ENCODE measurements at places on chromosomes 1 and 21.

GRCh38 chr1:94258873-94259331, 21.5 kb upstream of the ARHGAP29 start:
- no peak for DNase-seq

DNA sequence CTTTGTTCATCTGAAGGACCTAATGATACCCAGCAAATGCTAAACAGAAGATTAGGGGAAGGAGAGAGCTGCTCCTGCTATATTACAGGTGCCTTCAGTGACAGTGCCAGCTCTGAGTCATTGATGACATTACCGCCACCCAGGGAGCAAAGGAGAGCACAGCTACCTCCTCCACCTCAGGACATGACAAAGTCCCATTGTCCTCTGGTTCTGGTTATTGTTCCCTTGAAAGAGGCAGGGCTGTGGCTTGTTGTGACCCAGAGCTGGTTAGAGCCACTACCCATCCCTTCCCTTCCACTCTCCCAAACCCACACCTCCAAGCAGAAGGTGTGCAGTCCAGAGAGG, 363.5 kb upstream of the DUSP10 start:
- no peak for DNase-seq

DNA sequence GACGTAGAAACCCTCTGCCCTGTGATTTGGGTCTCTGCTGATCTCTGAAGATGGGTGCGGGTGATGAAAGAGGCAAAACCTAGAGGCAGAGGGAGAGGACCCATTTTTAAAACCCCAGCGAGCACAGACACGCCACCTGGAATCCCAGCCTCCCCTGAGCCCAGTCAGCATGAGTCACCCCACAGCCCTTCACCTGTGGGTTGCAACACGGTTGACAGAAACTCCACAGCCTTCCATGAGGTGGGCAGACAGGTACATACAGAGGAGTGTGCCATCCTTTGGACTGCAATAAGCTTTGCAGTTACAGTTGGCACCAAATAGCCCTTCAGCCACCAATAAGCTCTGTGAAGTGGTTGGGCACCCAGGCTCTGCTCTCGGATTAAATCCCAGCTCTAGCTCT, 2.1 kb upstream of the GRHL3 start:
- no peak for DNase-seq

GRCh38 chr1:157307491-157307890, 169.3 kb upstream of the ETV3 start:
- no peak for DNase-seq

GRCh38 chr21:46157987-46158451, 2.6 kb upstream of the FTCD start:
- no peak for DNase-seq

GRCh38 chr1:248406721-248407692, 4.2 kb downstream of the OR2T1 start:
- DNase-seq, result no peak

- no peak for DNase-seq
These were observed 22.8 kb downstream of the SLAMF7 start for GRCh38 chr1:160761886-160762285.

DNA sequence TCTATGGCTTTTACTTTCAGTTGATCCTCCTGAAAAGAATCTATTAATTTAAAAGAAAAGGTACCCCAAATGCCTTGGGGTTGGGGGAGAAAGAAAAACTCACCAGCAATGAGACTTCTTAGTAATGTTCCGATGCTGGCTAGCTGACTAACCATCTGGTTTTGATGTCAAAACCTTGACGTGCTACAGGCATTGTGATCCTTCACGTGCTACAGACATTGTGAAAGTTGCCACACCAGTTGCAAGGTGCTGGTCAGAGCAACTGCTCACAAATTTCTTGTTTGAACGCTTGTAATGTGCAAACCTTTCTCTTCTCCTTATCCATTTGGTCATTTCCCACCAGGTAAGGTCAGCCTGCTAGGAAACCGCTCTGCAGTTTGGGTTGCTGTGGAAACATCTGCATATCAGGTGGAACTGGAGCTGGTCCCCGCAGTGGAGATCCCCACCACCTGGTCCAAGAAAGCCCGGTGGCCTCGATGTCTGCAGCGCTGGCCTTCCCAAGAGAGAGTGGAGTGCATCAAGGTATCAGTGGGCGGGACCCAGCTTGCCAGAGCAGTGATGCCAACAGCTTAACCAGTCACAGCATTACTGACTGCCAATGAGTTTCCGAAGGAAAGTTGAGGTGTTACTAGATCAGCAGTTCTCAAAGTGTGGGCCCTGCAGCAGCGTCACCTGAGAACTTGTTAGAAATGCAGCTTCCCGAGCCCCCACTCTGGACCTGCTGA, 16.1 kb downstream of the MAB21L3 start:
- DNase-seq, result no peak

- DNase-seq, result peak; percentile 68
These were observed 109.7 kb upstream of the ZBTB40 start for GRCh38 chr1:22341791-22342605.

DNA sequence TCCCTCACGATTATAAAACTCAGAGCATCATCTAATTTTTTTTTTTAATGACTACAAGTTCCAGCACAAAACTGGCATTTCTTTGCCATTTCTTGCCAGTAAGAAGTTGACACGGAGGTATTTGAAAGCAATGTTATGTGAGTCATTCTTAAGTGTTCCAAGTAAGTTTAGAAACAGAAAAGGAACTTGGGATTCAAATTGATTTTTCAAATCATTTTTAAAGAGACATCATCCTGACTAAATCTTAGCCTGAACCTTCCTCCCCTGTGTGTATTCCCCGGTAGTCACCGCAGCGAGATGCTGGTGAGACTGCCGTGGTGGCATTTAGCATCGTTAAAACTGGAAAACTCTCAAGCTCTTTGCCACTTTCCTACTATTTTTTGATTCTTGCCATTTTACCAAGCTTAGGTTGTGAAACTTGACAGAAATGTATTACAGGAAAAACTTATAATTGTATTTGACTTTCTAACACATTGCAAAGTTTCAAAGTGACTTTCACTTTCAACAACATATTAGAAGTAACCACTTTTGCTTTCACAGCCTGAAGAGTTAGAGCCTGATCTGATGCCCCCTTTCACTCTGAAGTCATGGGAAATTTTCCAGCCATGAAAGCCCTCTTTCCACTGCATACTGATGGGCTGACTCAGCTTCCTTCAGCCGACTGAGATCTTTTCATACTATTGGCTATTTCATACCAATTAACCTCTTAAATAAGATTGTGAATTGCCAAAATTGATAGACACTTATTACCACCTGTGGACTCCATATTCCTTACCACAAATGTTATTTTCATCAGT, 61.4 kb downstream of the OLFML2B start:
- no peak for DNase-seq

- DNase-seq, result no peak
These were observed 98.0 kb downstream of the LMO4 start for GRCh38 chr1:87426463-87427249.

DNA sequence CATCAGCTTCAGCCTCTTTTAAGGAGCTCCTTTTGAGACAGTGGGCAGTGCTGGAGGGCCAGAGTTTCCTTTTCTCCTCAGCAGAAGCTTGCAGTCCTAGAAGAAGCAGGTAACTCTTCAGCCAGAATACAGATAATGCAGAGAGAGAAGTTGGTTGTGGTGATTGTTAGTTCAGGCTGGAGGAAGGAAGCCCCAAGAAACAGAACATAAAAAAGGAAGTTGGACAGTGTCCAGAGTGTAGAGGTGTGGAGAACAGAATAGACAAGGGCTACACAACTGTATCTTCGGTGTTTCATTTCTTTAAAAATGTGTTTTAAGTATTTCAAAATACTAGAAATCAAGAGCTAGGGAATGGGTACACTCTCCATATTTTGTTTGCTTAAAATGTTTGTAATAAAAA, 6.4 kb upstream of the TACSTD2 start:
- no peak for DNase-seq

- DNase-seq, result no peak
These were observed 41.6 kb downstream of the FAAP20 start for GRCh38 chr1:2152954-2153353.

DNA sequence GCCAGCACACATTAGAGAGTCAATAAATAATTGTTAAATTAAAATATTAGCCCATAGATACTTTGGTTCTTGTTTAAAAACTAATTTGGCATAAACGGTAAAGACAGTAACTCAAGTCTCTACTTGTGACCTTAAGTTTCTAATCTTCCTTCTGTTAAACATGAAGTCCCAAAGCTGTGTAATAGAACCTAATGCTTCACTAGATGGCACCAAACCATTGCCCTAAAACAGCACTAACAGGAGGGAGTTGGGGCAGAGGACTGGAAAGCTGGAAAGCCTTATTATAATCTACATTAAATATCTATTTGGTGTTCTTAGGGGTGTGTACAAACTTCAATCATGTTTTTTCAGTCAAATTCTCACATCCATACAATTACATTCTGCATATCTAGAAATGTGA, 176.7 kb downstream of the OLFM3 start:
- DNase-seq, result peak; percentile 33

DNA sequence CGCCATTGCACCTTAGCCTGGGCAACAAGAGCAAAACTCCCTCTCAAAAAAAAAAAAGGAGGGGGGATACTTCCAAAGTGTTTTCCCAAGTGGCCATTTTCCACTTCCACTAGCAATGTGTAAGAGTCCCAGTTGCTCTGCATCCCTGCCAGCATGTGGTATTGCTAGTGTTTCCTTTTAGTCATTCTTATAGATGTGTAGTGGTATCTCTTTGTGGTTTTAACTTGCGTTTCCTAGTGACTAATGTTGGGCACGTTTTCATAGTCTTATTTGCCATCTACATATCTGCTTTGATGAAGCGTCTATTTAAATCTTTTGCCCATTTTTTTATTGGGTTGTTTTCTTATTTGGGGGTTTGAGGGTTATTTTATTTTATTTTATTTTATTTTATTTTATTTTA, 31.1 kb downstream of the INAVA start:
- no peak for DNase-seq

- DNase-seq, result no peak
These were observed 38.2 kb upstream of the RIPK4 start for GRCh38 chr21:41805038-41805437.

DNA sequence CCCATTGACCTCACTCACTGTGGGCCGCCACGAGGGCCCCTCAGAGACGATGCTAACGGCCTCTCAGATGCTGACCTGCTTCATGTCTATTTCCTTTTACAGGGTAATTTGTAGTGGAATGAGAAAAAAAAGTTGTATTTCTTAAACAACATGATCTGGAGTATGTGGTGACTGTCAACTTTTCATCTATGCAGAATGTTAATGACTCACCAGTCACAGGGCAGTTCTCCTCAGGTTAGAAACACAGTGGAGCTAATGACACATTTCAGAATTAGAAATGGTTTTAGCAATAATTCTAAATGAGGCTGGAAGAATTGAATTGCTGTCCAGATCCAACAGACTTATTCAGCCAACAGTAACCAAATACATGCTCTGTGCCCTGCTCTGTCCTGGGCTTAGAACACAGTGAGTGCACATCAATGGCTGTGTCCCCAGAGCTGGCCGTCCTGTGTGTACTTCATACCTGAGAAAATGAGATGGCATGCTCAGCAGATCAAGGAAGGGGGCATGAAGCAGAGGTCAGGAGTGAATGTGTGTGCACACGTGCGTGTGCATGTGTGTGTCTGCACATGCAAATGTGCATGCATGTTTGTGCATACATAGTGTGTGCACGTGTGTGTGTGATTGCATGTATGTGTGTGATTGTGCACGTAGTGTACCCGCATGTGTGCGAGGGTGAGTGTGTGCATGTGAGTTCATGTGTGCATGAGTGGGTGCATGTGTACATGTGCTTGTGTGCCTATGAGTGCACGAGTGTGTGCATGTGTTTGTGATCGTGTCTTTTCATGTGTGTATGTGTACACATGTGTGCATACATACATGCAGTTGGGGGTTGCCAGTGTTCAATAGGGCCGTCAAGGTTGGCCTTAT, 145.3 kb downstream of the PCBP3 start:
- DNase-seq, result no peak

GRCh38 chr1:236143104-236143948, 987 bp downstream of the GPR137B start:
- DNase-seq, result no peak

DNA sequence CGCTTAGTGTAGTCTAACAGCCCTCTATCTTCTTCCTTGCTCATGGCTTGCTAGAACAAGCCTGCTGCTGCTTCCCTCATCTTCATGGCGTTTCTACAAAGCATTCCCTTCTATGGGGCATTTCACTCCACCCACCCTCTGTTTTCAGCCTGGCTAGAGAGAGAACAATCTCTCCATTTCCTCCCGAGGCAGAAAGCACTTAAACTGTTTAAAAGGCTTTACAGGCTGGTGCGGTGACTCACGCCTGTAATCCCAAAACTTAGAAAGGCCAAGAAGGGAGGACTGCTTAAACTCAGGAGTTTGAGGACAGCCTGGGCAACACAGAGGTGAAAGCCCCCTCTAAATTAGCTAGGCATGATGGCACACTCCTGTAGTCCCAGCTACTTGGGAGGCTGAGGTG, 17.8 kb downstream of the ORC1 start:
- DNase-seq, result no peak

DNA sequence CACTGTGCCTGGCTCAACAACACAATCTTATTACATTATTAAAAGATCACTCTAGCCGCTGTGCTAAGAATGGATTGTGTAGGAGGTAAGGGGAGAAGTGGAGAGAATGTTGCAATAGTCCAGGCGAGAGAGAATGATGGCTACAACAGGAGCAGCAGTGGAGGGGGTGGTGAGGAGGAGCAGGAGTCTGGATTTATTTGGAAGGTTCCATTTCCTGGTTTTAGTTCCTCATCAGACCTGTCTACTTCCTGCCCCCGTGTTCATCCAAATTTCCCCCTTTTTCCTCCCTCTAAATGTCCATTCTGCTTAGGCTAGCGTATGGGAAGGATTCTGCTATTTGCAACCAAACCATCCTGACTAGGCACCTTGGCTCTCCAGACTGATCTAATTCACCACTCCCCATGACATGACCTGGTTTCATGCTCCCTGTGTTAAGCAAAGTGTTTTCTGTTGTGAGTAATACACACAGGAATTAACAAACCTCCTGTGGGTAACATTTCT, 35.1 kb upstream of the EYA3 start:
- DNase-seq, result no peak

- no peak for DNase-seq
These were observed 407.5 kb downstream of the SMYD3 start for GRCh38 chr1:246099570-246099969.

GRCh38 chr1:69319287-69319686, 248.4 kb upstream of the LRRC7 start:
- no peak for DNase-seq

GRCh38 chr1:100736746-100737145, 17.2 kb downstream of the VCAM1 start:
- no peak for DNase-seq

DNA sequence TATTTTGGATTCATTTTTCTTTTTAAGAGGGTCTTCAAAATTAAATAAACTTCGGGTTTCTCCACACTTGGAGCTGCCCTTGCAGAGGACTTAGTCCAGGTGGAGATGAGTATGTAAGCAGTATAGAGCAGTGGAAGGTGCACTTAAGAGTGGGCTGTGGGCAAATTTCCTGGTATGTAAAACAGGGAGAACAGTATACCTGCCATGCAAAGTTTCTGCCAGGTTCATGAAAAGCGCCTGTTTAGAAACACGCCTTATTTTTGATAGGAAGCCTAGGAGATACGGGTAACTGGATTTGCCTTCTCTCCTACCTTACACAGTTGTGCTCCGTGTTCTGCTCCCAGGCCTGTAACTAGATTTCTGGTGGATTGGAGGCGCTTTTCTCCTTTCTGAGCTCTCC, 1.2 kb downstream of the KDM4A start:
- no peak for DNase-seq

Data from NCI-H1417 treated with DMSO at 0.1 percent for 48 hours (cell line).